Vagina (tissue), 2 donors: ENCODE measurements at places on chromosomes 4 and X. TPM values are rescaled to one million over a fixed set of nuclear protein-coding genes. Genes with fewer than 3 reads are reported as not detected.
A peak's percentile ranks its signal among the peaks of the same experiment; 100 is the strongest.

XG gene
- 5.9 TPM for total RNA-seq

UNC5C gene
- total RNA-seq = 12.0 TPM

NLGN3 gene
- 1.7 TPM for total RNA-seq

RTL9 gene
- not detected for total RNA-seq

EDA2R gene
- 1.2 TPM for total RNA-seq

ASIC5 gene
- not detected for total RNA-seq

DNA sequence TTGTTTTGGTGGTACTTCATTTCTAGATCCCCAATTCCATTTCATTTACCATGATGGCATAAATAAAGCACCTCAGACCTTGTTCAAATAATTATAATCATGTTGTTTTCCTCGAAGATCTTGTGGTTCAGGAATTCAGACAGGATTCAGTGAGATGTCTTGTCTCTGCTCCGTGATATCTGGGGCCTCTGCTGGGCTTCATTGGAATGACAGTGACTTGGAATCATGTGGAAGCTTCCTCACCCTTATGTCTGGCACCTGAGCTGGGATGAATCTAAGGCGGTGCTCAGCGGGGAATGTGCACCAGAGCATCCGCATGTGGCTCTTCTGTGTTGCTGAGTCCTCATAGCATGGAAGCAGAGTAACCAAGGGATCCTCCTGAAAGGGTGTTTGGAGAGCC is 132.2 kb downstream of the VEGFC start:
- peaks cover 6% of the 10 kb centered on the region for H3K4me1 ChIP-seq
- no peaks in the 10 kb centered on the region for H3K36me3 ChIP-seq
- no peak overlapping the region for H3K4me3 ChIP-seq
- no peak for DNase-seq

DNA sequence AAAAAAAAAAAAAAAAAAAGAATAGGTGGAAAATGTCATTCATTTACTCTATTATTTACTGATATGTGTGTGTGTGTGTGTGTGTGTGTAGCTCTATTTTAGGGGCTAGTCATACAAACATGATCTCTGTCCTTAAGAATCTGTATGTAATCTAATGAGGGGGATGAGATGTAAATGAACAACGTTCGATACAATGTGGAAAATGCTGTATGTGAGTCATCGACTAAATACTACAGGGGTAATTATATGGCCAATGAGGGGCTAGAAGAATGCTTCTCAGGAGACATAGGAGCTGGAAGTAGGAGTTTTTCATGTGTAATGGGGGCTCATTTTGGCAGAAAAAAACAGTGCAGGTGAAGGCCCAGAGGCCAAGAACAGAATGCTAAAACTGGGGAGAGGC is 41.9 kb downstream of the LEF1 start:
- H3K27ac ChIP-seq = no peak overlapping the region
- H3K4me3 ChIP-seq = no peak overlapping the region
- no peak for DNase-seq
- H3K27me3 ChIP-seq = no peaks in the 10 kb centered on the region
- H3K36me3 ChIP-seq = no peaks in the 10 kb centered on the region

DNA sequence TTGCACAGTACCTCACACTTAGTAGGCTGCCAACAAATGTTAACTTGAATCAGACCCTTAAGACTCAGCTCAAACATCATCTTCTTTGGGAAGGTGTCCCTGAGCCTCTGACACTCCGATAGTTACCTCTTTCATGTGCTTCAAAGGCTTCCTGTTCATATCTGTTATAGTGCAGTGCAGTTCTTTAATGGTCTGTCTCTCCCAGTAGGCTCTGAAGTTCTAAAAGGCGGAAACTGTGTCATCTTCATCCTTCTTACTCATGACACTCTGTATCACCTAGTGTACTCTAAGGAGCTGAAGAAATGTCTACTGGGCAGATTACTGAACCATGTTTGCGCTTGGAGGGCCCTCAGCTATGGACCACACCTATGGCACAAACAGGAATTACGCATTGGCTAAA is 2.1 kb upstream of the DIAPH2 start:
- H3K27me3 ChIP-seq = peaks cover 4% of the 10 kb centered on the region
- no peaks in the 10 kb centered on the region for H3K36me3 ChIP-seq
- H3K4me1 ChIP-seq = no peaks in the 10 kb centered on the region
- H3K4me3 ChIP-seq = no peak overlapping the region
- no peak for DNase-seq

DNA sequence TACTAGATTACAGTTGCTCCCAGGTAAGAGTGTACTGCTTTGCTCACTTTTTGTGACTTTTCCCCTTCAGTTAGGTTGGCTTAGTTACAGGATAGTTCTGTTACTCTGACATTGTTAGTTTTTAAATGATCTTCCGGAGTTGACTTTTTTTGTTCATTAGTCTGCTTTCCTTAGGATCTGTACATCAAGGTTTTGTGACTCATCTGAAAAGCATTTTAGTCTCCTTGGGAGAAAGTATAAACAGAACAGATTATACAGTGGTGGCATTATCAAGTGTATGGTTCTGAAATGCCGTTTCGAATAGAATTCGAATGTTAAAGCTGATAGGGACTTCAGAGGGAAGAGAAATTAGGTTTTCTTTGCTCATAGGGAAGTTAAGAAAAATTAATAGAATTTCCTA is 63.3 kb downstream of the USP9X start:
- H3K4me1 ChIP-seq = no peaks in the 10 kb centered on the region
- H3K27me3 ChIP-seq = no peaks in the 10 kb centered on the region
- H3K27ac ChIP-seq = no peak overlapping the region
- no peak overlapping the region for H3K4me3 ChIP-seq
- DNase-seq = no peak

DNA sequence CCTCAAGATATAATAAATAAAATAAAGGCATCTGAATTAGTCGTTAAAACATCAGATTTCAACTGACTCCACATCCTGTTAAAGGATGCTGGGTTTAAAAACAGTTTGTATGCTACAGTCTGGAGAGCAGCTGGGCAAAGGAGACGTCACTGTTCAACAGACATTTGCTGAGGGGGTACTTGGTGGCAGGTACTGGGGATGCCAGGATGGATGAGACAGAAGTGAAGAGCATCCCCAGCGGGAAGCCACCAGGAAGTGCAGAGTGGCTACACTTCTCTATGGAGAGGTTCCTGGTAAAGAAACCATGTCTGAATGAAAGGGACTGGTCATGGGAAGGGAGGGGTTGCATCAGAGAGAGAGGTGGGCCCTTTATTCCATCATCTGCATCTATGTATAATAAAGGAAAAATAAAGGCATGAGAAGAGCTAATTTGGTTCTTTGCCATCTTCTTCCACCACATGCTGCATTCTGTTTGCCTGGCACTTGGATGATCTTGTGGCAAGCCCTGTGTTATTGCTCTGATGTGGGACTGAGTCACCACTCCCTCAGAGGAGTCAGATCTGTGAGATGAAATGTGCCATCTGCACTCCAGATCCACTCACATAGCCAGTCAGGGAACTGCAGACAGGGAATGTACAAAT is 145.0 kb downstream of the SOWAHB start:
- peaks cover 29% of the 10 kb centered on the region for H3K4me1 ChIP-seq
- H3K4me3 ChIP-seq = peak overlapping the region; percentile 19
- H3K27ac ChIP-seq = peak overlapping the region; percentile 44
- H3K36me3 ChIP-seq = no peaks in the 10 kb centered on the region
- H3K27me3 ChIP-seq = no peaks in the 10 kb centered on the region

GRCh38 chrX:13498238-13498637 is 71.2 kb upstream of the EGFL6 start:
- no peak for DNase-seq
- no peaks in the 10 kb centered on the region for H3K27me3 ChIP-seq
- no peak overlapping the region for H3K27ac ChIP-seq
- H3K36me3 ChIP-seq = no peaks in the 10 kb centered on the region
- no peaks in the 10 kb centered on the region for H3K4me1 ChIP-seq

GRCh38 chr4:23972805-23973204 is 83.0 kb upstream of the PPARGC1A start:
- H3K4me3 ChIP-seq = no peak overlapping the region
- no peaks in the 10 kb centered on the region for H3K36me3 ChIP-seq
- H3K4me1 ChIP-seq = no peaks in the 10 kb centered on the region
- no peak for DNase-seq

DNA sequence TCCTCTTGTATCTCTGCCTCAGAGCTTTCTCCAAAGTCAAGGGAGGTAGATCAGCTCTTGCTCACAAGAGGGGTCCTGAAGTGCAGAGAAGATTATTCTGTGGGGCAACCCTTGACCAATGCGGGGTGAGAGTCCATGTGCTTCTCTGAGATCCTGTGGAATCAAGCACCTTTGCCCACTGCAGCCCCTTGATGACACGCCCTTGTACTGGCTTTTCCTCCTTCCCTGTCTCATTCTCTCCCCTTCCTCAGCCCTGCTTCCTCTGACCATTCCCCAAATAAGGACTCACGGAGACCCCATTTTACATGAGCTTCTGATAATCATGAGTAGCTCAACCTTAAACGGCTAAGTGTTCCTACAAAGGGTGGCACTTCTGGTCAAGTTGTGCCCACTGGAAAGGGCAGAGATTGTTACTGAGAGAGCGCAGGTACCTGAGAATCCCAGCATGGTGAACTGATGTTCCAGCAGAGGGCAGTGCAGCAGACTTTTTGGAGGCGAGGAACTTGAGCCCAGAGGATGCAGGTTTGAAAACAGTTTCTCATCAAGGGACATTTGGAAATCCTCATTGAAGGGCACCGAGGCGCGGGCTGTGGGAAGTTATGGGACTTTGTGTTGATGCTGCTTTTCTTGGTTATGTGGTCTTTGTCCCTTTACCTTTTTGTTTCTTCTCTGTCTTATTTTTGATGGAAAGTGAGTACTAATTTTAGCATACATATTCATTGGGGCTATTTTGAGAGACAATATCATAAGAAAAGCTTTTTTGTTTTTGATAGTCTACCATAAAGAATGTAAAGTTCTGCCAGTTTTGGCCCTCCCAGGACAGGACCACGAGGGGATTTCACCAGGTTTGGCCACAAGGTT is 201.3 kb downstream of the RBM46 start:
- no peaks in the 10 kb centered on the region for H3K4me1 ChIP-seq
- H3K27me3 ChIP-seq = no peaks in the 10 kb centered on the region
- no peak overlapping the region for H3K4me3 ChIP-seq
